ENCODE measurements at places on chromosomes 3 and 15.

- DNase-seq = peak; percentile 4
Measured at GRCh38 chr3:59247402-59247841, 197.6 kb upstream of the CFAP20DC start.

GRCh38 chr15:52349052-52349700, 53.6 kb upstream of the MYO5C start:
- DNase-seq = no peak

DNA sequence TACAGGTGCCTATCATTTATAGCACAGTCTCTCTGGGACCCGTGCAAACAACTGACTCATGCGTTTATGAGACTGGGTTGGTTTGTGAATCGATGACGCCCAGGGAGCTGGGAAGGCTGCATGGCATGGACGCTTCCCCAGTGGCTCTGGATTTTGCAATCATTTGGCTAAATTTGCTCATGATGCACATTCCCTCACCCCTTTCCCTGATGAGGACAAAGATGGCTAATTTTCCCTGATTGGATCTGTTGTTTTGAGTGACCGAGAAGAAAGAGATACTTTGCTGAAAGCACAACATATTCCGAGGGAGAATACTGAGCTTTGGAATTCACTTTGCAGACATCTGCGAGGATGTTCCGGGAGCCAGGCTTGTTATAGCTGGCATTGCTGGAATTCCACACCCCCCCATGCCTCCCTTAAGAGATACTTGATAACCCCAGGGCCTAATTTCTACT, 51.1 kb downstream of the CGNL1 start:
- DNase-seq = no peak

DNA sequence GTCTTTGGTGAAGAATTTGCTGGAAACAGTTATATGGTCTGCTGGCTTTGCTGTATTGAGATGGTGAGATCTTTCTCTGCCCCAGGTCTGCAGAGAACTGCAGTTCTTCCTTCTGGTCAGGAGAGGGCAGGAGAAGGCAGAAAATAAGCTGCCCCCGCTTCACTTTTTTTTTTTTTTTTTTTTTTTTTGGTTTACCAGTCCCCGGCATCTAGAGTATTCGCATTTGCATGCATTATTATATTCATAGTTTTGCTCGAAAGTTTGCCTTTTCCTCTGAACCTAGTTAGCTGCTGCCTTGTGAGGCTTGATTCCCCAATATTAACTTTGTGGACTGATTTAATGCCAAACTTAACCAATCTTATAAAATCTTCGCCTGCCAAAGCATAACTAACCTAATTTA, 10.6 kb upstream of the PARL start:
- DNase-seq = peak; percentile 73
